Activated CD8-positive, alpha-beta memory T cell treated with anti-CD3 and anti-CD28 coated beads for 1 hour (primary cell): ENCODE measurements at places on chromosomes 4 and X.

DNA sequence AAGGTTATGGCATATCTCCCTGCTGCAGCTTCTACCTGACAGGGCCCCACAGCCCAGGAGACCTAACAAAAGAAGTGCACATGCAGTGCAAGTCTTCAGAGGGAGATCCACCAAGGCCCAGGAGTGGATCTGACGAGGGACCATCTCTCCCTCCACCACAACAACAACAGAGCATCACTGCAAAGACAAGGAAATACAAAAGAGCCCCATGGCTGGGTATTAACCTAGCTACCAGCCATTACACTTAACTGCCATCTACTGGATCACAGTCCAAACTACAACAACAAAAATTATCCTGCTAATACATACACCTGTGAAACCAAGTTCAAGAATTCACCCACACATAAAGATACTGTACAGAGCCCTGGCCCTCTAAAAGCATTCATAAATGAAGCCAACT is 280.2 kb upstream of the SLC7A11 start:
- no peak for DNase-seq

GRCh38 chr4:25306518-25307057 is 6.0 kb upstream of the ZCCHC4 start:
- no peak for DNase-seq

DNA sequence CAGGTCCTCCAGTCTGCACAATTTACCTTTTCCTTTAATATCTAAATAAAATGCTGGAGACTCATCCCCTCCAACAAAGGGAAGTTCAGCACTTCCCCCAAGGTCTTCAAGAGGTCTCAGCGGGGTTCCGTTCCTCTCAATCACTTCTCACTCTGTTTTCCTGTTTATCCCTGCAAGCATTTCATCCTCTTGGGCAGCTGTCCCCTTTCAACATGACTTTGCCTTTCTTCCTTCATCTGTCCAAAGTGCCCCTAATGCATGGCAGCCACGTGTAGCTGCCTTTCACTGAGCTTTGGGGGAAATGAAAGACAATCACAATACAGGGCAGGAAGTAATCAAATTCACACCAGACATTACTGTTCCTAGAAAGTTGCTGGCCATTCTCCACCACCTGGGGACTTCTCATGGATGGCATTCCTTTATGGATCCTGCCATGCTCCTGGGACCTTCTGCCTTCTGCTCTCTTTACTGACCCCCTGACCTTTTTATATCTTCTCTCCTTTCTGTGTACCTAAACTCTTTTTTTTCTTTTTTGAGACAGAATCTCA is 79.7 kb upstream of the USP9X start:
- DNase-seq = no peak

- DNase-seq = peak; percentile 49
These were observed at the start of gene CTSO for GRCh38 chr4:155953151-155954117. Gene CTSO, minus strand, starts transcription at chr4:155953866. Its CDS starts 19 bp downstream, at chr4:155953847.

DNA sequence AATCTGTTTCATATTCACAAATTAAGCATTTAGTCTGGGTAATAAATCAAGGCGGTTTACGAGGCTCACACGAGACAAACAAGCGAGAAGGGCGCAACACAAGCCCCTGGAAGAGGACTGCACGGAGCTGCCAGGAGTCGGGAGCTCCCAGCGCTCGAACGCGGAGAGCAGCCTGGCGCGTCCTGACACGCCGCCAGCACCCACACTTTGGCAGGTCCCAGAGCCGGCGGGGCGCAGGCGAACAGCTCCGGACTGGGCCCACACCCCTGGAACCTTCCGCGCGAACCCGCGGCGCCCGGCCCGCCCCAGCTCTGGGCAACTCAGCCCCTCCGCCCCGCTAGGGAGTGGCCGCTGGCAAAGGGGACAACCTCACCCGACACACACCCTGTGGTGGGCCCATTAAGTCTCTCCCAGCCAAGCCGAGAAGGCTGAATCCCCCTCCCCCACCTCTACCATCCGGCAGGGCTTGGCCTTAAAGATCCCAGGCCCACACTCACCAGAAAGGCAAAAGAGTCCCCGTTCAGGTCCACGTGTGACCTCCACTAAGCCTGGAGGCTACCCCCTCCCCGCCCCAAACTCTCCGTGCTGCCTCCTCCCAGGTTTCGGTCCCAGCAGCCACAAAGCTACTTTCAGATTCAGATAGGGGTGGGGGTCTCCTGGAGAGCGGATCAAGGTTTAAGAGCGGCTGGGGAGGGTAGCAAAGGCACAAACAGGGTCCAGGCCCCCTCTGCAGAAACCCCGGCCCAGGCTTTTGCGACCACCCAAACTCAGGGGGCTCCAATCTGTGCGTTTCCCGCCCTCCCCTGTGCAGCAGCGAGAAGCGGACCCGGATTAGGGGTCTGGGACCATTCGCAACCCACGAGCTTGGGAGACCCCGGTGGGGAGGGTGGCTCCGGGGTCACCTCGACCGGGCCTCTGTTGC is 47.5 kb upstream of the BCOR start:
- DNase-seq = no peak

GRCh38 chr4:29619168-29619567 is 1101.0 kb upstream of the PCDH7 start:
- no peak for DNase-seq

GRCh38 chr4:183038436-183038835 is 60.6 kb upstream of the WWC2 start:
- no peak for DNase-seq

DNA sequence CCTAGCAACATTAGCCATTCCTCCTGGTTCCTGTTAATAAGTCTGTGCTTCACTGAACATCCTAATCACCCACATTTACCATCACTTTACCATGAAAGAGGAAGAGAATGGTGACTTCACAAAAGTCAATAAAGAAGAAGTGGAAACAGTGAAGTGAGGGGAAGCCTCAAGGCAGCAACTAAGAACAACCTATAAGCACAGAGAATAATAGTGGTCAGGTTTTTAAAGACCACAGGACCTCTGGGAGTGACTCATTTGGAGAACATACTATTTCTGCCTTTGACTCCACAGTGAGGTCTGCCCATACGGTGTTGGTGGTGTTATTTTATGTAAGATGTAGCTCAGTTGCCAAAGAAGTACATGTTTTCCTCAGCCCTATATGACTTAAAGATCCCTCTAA is 86.0 kb upstream of the TET2 start:
- DNase-seq = no peak

GRCh38 chr4:134687646-134688628 is 486.3 kb upstream of the PABPC4L start:
- DNase-seq = no peak

- DNase-seq = no peak
These were observed 171.4 kb upstream of the NRK start for GRCh38 chrX:105650986-105651385.

GRCh38 chrX:19303256-19303880 is 40.4 kb upstream of the PDHA1 start:
- no peak for DNase-seq

- no peak for DNase-seq
These were observed 280.8 kb upstream of the ZCCHC13 start for GRCh38 chrX:74023203-74023602.

- no peak for DNase-seq
These were observed 105.9 kb upstream of the SLC7A11 start for GRCh38 chr4:138348055-138348454.

DNA sequence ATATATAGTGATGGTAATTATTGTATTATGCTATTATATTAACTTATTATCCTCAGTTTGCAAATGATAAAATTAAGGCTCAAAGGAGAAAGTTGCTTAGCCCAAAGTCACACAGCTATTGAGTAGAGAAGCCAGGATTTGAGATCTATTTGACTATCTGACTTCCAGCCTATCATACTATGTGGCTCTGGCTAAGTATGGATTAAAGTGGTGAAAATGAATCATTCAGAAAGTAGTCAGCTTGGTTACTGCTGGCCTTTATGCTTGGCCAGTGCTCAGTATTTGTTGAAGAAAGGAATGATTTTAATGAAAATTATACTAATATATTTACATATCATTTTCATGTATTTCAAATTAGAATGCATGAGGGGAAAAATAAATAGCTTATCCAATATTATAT is 219.8 kb downstream of the SHROOM3 start:
- DNase-seq = no peak

DNA sequence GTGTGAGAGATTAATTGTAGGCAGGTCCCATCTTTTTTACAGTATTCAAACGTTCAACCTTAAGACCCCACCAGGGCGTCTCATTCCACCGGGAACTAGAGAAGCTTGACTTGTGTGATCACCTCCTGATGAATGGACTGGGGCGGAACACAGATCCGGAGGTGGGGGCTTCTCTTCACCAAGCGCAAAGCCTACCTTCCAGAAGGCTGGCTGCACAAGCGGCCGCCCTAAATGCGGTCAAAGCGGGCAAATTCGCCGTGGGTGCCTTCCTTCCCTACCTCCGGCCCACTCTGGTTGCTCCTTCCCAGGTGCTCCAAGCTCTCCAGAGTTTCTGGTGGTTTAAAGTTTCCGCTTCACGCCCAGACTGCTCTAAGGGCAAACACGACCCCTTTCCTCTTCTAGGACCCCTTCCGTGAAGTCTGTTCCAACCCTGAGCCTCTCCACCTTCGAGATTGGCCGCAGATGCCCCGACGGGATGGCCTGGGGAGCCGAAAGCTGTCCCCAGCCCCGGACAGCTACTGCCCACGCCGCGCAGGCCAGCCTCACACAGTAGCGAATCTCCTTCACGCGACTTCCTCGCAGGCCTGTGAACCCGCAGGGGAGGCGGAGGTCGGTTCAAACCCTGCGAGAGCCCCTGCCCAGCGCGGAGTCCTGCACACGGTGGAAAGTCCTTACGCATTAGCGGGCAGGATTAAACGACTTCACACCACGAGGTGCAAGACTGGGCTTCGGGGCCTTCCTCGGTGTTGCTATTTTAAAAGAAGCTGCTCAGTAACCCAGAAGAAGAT is 1.6 kb upstream of the WWC2 start:
- no peak for DNase-seq

DNA sequence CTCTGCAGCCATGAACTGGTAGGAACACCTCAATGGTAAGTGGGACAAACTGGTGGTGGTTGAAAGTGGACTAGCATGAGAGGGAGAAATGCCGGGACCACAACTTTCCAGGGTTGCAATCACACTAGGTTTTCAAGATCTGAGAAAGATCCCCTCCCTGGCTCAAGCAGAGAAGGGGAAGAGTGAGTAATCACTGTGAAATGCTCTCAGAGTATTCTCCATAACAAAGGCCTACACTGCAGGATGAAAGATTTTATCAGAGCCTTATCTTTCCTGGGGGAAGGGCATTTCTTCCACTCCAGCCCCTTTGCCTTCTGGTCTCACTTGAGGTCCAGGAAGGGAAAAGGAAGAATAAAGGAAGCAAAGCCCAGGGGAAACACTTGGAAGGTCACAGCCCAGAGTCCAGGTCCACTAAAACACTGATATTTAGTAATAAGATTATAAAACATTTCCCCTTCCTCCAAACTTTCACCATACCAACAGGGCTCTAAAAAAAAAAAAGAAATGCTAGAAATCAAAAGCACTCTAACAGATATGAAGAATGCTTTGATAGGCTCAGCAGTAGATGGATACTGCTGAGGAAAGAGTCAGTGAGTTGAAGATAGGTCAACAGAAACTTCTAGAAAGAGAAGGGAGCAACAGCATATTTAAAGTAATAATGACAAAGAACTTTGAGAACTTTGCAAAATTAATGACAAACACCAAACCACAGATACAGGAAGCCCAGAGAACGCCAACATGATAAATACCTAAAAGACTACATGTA is 95.9 kb downstream of the WDFY3 start:
- DNase-seq = no peak

DNA sequence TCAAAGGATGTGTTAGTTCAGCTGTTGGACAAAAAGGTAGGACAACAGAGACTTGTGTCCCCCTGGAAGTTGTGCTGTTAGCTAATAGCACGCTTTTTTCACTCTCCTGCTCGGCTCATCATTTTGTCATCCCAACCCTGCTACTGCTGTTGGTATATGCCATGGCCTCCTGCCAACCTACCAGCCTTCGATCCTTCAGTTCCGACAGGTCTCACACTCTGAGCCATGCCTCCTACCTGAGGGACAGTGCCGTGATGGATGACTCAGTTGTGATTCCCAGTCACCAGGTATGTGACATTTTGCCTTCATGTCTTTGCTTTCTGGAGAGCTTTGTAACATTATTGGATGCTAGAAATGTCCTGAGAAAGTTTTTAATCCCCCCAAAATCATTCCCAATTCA is 268.1 kb downstream of the ANK2 start:
- DNase-seq = no peak

DNA sequence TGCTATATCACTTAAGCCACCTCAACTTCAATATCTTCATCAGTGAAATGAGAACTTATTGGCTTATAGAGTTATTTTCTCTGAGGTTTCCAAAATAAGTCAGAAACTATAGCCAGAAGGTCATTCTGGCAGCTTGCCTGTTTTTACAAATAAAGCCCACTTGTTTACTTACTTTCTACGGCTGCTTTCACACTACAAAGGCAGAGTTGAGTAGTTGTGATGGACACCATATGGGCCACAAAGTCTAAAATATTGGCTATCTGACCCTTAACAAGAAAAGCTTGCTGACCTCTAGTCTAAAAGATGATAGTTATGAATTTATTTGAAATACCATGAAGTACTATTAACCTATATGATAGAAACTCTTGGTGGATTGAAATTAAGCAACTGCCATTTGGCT is 67.3 kb upstream of the ATOH1 start:
- DNase-seq = no peak

DNA sequence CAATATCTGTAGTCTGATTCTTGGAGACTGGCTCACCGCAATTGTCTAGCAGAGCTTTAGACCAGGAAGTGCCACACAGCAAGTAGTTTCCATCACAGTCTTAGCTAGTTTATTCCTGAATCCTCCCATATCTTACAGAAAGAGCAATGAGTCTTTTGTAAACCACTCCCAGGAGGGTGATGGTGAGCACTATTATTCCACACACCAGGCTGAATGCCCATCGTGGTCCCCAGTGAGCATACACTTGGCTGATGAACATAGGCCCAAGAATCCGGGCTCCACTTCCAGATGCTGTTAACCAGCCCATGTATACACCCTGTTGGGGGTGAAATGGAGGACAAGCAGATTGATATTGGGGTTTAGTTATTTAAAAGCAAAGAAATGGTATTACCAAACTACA is 39.8 kb downstream of the PLK4 start:
- DNase-seq = no peak

DNA sequence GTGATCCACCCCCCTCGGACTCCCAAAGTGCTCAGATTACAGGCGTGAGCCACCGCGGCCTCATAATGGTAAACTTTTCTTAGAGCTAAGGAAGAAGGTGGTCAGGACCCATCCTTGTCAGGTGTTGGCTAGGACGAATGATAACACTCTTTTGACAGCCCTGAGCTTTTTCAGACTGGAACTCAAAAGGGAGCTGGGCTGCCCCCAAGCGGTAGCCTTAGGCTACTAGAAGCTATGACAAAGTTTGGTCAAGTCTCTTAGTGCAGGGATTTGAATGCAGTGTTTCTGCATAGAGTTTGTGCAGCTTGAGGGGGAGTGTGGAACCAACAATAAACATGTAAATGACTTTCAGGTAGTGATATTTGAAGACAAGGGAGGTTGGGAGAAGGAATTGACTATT is 11.8 kb upstream of the HSD17B10 start:
- no peak for DNase-seq

DNA sequence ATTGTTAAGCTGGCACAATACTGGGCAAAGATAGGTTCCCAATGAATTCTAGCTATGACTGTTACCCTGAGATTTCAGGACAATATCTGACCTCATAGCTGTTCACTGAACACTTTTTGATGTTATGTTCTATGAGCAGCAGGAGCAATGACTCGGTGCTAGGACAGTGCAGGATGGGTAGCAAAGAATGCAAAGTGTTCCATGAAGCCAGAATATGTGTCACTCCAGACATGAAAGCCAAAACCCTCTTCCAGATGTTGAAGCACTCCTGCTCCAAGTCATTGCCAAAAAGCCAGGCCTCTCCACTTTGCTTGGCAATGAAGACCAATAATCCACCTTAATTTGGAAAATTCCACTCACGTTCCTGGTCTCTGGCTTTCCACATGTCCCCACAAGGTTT is 300.9 kb upstream of the CPEB2 start:
- DNase-seq = no peak
